ENCODE measurements at places on chromosomes 7 and 10. TPM values are rescaled to one million over a fixed set of nuclear protein-coding genes. Genes with fewer than 3 reads are reported as not detected.

The ARID5B gene
- total RNA-seq, result 1.9 TPM

The TMEM26 gene
- 0.06 TPM for total RNA-seq

The DLX6 gene
- total RNA-seq, result not detected

The OPN1SW gene
- not detected for total RNA-seq

The UBE2D1 gene
- total RNA-seq, result 17.0 TPM

The PPP1R9A gene
- total RNA-seq, result 3.6 TPM

The PRSS1 gene
- not detected for total RNA-seq

The PRXL2A gene
- 39.5 TPM for total RNA-seq

The ZNF92 gene
- total RNA-seq, result 4.6 TPM

The DBF4 gene
- 31.2 TPM for total RNA-seq

The AMPH gene
- total RNA-seq, result 0.05 TPM

The DKK1 gene
- 408 TPM for total RNA-seq

The LRRN3 gene
- not detected for total RNA-seq

The PRKG1 gene
- 0.01 TPM for total RNA-seq

The AP1S1 gene
- 161 TPM for total RNA-seq

The PDAP1 gene
- 191 TPM for total RNA-seq

The CCDC201 gene
- total RNA-seq, result not detected

The ACTL6B gene
- not detected for total RNA-seq
